Esophagus squamous epithelium (tissue), 5 donors: ENCODE measurements at places on chromosomes 16 and 17. TPM values are rescaled to one million over a fixed set of nuclear protein-coding genes. Genes with fewer than 3 reads are reported as not detected.

DNA sequence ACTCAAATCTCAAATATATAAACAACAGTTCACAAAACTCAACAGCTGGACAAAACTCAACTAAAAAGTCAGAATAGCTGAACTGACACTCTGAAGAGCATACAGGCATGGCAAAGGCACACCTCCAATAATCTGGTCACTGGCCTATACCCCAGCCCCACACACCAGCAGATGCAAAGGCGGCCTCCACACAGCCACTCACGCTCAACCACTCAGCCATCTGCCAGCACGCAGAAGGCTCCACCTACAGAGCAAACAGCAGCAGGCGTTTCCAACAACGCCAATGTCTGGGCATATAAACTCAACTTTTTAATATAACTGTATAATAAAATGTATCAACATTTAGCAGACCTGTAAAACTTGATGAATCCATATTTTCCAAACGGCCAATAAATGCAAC is 17.2 kb downstream of the USP7 start:
- no peak for DNase-seq

GRCh38 chr17:56909742-56910508 is 3.9 kb downstream of the TRIM25 start:
- DNase-seq = no peak

- DNase-seq = no peak
Observed at GRCh38 chr16:76583945-76584344, 306.7 kb downstream of the CNTNAP4 start.

DNA sequence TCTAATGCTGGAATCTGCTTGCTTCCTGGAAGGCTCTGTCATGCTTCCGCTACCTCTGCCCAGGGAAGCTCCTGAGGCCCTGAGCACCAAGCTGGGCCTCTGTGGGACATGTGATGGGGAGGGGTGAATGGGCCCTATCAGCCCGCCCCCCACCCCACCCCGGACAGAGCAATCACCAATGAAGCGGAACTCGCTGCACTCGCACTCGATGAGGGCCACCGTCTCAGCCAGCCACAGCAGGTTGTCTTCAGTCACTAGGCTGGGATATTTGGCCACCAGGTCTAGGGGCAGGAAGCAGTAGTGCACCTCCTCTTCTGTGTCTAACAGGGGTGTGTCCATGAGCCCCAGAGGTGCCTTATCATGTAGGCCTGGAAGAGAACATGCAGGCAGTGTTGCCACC is 23.6 kb downstream of the KCTD19 start:
- DNase-seq = no peak

Gene ENPP7
- total RNA-seq = not detected

Gene TMEM107
- total RNA-seq = 12.7 TPM

Gene C16orf95
- total RNA-seq = 0.95 TPM

GRCh38 chr16:24102209-24102660 is 153.9 kb upstream of the CACNG3 start:
- DNase-seq = no peak

DNA sequence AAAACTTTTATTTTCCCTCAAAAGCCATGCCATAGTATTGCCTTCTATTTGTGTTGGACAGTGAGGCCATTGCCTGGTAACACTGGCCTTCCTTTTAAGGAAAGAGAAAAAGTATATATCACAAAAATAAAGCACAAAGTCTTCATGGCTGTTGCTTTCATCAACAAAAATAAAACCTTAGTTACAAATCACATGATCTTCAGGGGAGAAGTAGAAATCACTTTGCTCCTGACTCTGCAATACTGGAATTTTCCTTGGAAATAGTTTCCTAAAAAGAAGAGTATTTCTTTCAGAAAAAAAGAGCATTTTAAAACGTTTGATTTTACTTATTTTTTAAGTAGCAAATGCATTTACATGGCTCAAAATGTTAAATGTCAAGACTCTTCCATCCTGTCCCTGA is 41.9 kb downstream of the FAM20A start:
- DNase-seq = no peak

Gene TMEM220
- total RNA-seq = 1.4 TPM

- no peak for DNase-seq
Observed at GRCh38 chr17:6666077-6666521, 14.5 kb downstream of the C17orf100 start.

GRCh38 chr17:39781031-39781860 is 43.5 kb downstream of the GRB7 start:
- no peak for DNase-seq

DNA sequence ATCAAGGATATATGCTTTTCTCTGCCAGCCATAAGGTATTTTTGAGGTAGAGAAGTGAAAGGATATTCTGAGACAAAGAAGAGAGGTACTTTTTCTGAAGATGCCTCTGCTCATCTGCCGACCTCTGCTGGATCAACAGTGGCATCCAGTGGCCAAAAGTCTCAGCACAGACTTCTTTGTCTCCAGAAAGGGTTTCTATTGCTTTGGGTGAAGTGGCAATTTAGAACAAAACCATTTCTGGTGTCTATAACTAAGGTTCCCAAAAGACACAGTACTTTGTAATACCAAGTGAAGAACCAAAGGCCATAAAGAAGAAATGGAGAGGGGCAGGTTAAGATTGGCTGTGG is 155.2 kb upstream of the C17orf78 start:
- no peak for DNase-seq

Gene ASPHD1
- total RNA-seq = not detected

DNA sequence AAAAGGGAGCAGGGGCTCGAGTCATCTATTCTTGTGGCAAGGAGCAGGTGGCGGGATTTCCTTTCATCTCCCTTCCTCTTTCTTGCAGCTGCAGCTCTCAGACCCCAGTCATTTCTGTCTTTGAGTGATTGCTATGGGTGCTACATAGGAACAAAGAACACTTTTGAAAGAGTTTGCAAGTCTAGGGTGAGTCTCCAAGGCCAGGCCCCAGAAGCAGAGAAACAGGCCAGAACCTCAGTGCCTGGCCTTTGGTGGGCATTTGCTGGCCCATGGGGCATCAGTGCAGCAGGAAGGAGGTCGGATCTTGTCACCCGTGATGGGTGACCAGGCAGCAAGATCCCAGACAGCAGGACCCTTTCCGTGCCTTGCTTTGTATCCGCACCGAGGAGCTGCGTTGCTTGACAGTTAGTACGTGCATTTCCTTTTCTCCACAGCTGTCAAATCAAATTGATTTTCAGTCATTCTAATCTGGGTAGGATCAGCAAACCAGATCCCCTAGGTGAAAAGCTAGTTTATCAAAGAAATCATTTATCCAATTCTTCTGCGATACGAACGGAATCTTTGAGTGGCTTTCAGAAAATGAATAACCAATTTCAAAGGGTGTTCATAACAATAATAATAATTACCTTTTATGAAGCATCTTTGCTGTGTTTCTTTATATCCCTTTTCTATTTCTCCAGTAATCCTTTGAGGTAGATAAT is 244.6 kb upstream of the MAF start:
- DNase-seq = no peak
